ENCODE measurements at places on chromosomes 4 and X.
A peak's percentile ranks its signal among the peaks of the same experiment; 100 is the strongest.

DNA sequence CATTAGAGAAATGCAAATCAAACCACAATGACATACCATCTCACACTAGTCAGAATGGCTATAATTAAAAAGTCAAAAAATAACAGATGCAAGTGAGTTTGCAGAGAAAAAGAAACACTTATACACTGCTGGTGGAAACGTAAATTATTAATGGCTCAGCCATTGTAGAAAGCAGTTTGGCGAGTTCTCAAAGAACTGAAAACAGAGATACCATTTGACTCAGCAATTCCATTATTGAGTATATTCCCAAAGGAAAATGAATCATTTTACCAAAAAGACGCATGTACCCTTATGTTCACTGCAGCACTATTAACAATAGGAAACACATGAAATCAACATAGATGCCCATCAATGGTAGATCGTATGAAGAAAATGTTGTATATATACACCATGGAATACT, 75.0 kb downstream of the NAA11 start:
- no peak for DNase-seq

GRCh38 chr4:156098805-156099204, 145.1 kb upstream of the CTSO start:
- DNase-seq = no peak

DNA sequence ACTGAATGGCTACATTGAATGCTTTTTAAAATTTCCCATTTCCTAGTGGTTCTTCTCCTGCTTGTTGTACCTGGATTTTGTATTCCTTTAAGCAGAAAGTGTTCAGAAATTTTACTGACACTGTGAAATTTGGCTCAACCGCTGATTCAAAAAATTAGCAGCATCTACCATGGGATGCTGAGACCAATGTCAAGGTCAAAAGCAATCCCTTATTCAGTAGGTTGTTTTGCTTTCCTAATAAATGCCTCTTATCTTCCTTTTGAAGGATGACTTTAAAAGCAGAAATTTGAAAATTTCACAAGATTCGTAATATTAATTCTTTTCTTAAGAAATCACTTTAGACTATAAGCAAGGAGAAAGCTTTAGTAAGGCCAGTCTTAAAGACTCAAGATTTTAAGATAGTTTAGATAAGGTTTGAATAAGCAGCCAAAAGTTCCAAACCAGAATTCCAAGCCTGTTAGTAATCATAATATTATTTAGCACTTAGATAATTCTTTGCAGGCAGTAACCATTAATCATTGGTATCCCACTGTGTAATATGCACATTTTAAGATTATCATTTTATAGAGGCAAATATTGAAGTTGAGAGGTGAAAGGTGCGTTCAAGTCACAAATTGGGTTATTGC, 508.8 kb downstream of the ANKRD50 start:
- DNase-seq = no peak

DNA sequence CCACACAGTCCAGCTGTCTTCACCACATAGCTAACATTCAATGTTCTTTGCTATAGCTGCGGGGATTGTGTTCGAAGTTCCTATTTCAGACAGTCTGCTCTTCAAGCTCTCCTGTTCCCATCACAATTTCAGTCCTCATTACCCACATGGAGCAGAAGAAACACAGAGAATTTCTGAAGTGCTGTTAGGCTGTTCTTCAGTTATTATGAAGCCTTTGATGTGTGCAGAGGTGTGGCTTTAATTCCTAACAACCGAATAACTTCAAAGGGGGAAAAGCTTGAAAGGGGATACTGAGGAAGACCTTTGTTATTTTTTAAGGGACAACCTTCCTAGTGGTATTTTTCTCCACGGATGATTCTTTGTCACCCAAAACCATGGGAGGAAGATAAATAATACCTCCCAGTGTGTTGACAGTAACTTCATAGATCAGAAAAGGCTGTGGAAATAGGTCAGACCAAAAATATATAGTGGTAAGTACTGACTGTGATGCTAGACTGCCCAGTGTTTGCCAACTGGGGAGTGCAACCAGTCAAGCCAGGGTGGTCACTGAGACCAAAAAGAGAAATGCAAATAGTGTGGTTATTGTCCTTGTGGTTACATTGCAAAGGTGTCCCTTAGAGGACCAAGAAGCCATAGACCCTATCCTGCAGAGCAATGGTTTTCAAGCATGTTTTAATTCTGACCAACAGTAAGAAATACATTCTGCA, 52.1 kb downstream of the PRKG2 start:
- DNase-seq = no peak

DNA sequence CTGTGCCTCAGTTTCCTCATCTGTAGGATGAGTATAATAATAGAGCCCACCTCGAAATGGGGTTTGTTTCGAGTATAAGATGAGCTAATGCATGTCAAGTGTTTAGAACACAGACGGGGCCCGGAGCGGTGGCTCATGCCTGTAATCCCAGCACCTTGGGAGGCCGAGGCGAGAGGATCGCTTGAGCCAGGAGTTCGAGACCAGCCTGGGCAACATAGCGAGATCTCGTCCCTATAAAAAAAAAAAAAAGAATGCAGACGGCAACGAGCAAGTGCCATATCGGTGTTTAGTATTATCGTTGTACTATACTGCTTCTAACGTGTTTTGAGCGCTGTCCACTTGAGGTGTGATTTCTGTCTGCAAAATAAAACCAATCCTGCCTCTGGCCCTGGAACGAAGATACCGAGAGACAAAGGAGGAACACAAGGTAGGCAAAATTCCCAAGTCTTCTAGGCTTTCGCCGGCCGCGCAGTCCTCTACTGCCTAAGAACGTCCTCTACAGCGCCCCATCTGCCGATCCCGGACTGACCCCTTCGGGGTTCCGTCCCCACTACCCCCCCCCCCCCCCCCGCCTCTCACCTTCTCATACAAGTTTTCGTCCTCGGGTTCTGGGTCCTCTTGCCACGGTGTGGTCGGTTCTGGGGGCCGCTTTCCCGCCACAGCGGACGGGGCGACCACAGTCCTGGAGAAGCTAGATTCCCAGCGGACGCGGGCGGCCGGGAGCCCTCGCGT, 442 bp downstream of the NDUFB11 start:
- DNase-seq = no peak

DNA sequence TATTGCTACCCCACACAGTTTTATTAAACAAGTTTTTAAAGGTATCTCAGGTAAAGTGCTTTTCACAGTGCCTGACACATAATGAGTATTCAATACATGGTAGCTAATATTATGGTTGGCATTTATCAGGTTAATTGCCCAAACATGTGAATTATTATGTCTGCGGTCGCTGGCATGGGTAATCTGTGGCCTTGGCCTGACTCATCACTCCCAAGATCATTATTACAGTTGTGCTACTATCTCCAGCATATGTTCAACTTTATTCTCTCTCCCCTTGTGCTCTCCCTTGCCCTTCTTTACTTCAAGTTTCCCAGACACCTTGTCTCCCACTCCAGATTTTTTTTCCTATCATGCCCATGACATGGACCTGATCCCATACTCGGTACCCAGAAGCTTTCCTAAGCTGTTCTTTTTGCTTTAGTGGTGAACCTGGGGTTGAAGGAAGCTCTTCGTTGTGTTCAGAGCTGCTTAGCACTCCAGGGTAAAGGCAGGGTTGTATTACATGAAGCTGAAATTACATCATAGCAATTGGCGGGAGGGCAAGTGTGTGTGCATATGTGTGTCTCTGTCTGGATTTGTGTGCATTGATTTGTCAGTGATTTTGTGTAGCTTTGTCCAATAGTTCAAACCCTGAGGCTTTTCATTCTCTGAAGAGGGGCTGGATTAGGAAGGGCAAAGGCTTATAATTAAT, 176.5 kb upstream of the NRK start:
- DNase-seq = peak; percentile 1

DNA sequence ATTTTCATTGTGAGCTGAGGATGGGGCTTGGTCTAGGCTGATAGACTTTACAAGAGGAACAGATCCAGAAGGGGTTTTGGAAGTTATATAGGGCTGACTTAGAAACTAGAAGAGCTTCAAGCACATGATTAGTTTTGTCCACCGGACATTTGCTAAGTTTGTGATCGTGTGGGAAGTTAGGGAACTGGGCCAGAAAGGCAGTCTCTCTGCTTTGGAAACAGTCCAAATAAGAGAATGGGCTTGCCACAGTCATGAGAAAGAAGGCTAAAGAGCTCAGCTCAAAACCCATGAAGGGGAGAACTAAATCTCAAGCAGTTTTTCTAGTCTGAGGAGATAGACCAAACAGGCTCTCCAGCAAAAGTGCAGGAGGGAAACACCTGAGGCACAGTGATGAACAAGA, 67.8 kb downstream of the ZNF674 start:
- peak; percentile 9 for DNase-seq

DNA sequence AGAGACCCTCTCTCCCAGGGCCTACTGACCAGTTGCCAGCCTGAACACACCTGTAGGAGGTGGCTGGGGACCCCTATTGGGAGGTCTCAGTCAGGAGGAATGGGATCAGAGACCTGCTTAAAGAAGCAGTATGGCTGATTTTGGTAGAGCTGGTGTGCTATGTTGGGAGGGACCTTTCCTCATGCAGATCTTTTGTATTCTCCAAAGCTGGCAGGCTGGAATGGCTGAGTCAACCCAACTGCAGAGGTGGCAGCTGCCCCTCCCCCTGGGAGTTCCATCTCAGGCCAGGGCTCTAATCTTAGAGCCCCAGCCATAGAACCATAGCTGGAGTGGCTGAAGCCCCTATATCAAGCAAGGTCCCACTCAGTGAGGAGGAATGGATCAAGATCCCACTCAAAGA, 279.3 kb upstream of the BMP3 start:
- no peak for DNase-seq

DNA sequence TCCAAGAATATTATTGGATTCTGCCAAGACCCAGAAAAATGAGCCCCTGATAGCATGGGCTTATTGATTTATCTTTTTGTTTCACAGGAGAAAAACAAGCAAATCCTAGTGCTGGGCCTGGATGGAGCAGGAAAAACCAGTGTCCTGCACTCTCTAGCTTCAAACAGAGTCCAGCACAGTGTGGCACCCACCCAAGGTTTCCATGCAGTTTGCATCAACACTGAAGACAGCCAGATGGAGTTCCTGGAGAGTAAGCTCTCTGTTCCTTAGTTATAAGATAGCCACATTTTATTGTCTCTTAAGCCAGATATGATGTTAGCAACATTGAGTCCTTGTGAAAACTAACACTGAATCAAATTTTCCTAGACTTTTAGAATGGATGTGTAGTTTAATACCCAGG, 5.5 kb downstream of the ARL9 start:
- no peak for DNase-seq

DNA sequence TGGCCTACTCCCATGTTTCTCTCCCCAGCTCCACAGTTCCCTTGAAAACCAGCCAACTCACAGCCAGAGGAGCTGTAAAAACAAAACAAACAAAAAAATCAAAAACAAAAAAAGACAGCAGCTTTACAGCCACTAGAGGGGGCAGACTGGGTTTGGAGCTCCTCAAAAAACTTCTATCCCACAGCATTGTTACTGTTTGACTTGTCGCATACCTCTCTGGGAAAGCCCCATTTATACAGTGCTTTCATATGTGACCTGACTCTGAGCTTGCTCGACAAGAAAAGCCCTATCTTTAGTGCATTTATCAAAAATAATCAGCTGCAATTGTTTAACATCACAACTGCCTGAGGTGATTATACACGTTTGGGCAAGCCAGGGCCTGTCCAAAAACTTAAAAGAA, 21.6 kb downstream of the TSPAN6 start:
- peak; percentile 35 for DNase-seq

- no peak for DNase-seq
Observed at GRCh38 chr4:92566269-92566668, 262.5 kb downstream of the GRID2 start.
